ENCODE measurements at places on chromosomes 13 and 19.

- no peak for DNase-seq
These were observed 232.1 kb downstream of the TDRD3 start for GRCh38 chr13:60629158-60629557.

GRCh38 chr13:35914662-35915061 lies 216.5 kb downstream of the DCLK1 start:
- no peak for DNase-seq

GRCh38 chr19:15181394-15181793 lies 19.4 kb downstream of the NOTCH3 start:
- DNase-seq, result no peak

DNA sequence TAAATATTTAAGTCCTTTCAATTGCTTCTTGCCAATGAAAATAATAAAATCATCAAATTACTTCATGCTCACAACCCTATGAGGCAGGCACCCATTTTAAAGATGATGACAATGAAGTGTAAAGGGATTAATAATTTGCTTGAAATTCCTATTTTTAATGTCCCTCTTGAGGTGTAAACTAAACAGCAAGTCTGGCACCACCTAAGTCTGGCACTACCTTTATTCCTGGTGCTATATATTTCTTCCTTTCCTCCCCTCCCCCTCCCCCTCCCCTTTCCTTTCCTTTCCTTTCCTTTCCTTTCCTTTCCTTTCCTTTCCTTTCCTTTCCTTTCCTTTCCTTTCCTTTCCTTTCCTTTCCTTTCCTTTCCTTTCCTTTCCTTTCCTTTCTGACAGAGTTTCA lies 42.2 kb downstream of the FLT1 start:
- DNase-seq, result no peak

DNA sequence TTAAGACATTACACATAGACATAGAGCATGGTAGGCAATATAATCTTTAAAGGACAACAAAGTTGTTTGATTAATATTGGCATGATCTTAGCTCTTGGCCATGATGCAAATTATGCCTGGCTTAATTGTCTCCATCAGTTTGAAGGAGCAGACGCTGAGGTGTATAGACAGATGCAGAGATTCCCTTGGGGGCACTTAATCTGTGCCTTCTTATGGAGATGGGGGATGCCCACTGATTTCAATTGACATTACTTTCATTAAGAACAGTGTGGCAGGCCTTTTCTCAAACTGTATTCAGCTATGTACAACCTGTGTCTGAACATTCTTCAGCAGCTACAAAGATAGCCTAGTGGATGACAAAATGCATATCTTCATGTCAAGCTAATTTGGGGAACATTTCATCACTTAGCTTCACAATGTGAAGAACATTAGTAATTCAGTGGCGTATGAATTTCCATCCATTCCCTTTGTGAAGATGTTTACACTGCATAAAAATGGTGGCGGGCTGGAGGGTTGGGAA lies 85.3 kb upstream of the MYCBP2 start:
- DNase-seq, result no peak

- DNase-seq, result no peak
These were observed 506.3 kb downstream of the UQCRFS1 start for GRCh38 chr19:28706693-28707092.

DNA sequence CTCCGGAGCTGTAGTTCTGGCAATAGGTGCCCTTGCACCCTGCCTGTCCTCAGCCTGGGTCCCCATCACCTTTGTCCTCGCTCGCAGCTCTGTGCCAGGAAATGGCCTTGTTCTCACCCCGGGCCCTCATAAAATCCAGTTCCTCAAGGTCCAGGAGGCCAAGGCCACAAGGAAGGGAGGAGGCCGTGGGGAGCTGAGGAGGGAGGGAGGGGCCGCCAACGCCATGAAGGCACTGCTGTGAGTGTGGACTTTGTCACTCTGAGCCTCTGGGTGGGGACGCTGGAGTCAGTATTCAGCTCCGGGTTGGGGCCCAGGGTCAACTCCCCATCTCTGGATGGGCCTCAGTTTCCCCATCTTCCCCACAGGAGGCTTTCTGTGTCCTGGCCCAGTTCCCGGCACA lies 9.2 kb upstream of the GNA11 start:
- no peak for DNase-seq

DNA sequence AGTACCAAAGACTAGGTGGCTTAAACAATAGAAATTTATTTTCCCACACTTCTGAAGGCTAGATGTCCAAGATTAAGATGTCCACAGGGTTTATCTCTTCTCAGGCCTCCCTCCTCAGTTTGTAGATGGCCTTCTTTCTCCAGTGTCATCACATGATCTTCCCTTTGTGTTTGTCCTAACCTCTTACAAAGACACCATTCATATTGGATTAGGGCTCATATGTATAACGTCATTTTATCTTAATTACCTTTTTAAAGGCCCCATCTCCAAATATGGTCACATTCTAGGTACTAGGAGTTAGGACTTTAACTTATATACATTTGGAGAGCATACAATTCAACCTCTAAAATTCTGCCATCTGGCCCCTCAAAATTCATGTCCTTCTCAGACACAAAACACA lies 34.3 kb downstream of the N4BP2L2 start:
- DNase-seq, result no peak

Measured in activated gamma-delta T cell treated with Interleukin-2 at 50 U/mL for 16 hours (primary cell).